ENCODE measurements at places on chromosomes 2 and 18.

GRCh38 chr2:219918254-219918653 lies 290.8 kb downstream of the SLC4A3 start:
- DNase-seq = no peak

GRCh38 chr2:221574231-221574570 lies 2.1 kb upstream of the EPHA4 start:
- no peak for DNase-seq

- DNase-seq = no peak
These were observed 37.9 kb upstream of the ASB1 start for GRCh38 chr2:238388794-238389193.

GRCh38 chr2:187310701-187311100 lies 137.4 kb downstream of the CALCRL start:
- no peak for DNase-seq

- no peak for DNase-seq
These were observed 510.0 kb upstream of the ZEB2 start for GRCh38 chr2:145029873-145030272.

- DNase-seq = no peak
These were observed 1771.3 kb upstream of the LRRTM1 start for GRCh38 chr2:82075875-82076274.

DNA sequence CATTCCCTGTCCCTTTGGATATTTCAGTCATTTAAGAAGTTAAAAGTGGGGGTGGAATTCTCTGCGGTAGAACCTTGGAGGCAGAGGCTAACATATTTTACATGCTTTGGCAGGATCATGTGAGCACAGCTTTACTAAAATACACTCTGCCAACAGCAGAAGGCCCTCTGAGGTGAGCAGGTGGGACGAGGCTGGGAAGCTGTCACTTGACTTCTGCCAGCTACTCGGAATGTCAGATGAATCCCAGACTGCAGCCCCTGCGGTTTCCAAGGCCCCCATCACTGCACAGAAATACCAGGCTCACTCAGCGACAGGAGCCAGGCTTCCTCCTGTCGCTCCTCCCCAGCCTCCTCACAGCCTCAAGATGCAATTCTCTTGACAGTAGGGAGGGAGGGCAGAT lies 220.9 kb upstream of the REV1 start:
- DNase-seq = no peak

DNA sequence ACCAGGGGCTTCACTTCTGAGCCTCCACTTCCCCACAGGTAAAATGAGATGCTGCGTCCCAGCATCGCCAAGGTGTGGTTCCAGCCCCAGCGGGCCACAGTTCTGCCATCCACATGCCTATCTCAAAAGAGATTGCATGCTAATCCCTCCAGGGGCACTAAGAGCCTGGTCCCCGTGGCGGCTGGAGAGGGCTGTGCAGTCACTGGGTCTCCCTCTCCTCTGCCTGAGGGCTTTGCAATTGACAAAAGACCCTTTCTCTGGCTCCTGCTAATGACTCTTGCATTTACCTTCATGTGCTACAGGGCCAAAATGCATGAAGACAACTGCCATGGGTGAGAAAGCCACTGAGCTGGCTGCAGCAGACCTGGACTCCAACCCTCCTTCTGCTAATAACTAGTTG lies 18.5 kb downstream of the ZBTB7C start:
- DNase-seq = no peak

DNA sequence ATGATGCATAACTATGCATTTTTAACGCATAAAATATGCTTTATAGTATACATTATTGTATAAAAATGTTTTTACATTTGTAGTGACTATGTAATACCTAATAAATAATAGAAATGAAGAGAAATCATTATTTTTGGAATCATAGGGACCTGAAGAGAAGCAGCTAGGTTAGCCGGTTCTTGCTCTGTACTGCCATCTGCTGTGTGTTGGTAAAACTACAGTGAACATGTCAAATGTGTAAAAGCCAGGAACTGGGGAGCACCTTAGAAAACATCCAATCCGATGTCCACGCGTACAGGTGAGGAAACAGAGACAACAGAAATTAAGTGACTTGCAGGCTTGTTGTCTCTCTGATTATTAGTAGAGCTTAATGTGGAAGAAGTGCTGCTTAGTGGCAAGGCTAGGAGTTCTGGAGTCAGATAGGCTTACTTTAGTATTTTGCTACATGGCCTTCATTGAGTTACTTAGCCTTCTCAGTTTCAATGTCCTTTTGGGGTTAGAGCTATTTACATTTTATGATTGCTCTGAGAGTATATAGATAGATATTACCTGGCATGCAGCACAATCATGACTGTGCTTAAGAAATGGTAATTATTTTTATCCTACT lies 386.5 kb downstream of the DLGAP1 start:
- DNase-seq = no peak

DNA sequence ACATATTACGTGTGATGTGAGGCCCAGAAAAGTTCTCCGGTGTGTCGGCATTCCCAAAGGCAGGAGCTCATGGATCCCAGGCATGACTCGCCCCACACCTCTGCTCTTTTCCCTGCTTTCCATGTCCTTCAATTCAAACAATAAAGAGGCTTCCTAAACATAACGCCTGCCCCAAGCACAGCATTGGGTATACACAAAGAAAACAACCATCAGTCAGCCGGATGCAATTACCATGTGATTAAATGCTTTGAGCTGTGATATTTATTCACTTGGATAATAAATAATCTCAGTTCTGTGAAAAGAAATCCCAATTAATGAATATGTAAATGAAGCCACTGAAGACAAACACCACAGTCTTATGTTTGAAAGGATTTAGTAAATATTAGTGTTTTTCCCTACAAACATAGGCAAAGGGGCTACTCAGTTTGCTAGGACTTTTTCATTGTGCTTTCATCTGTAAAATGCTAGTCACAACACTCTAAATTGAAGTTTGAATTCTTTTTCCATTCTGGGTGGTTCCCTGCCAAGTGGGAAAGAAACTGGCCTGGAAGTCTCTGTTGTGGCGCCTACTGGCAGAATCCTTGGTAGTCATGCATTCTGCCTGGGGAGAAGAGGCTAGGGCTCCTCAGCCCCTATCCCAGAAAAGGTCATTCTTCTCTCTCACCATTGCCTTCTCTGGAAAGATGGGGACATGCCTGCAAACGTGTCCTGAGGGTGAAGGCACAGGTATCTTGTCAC lies 144.7 kb downstream of the COL6A3 start:
- DNase-seq = no peak

DNA sequence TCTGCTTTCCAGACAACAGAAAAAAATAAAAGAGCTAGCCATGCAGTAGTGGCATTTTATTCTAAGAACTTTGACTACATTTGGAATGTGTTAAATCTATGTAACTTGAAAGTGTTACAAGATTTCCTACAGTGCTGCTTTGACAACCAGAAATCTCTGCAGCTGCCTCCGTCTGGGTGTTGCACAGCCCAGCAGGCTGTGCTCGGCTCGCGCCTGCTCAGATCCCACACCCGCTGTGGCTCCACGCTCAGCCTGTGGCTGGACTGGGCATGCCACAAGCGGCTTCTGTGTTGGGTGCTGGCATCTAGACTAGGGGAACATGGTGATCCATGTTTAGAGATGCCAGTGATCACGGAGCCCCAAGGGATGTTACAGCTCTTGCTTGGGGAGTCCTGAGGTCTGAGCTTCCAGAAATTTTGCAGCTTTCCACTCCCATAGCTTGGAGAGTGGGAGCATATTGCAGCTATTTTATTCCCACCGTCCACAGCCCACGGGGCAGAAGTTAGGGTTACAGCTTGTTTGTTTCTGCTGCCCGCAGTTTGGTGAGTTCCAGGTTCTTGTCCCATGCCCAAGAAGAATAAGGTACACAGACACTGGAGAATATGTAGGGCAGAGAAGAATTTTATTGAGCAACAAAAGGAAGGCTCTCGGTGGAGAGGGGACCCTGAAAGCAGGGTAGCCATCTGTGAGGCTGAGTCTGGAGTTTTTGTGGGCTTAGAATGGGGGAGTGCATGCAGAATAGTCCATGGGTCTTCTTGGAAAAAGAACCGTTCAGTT lies 44.1 kb downstream of the FAM171B start:
- no peak for DNase-seq

- DNase-seq = no peak
These were observed 435.0 kb upstream of the SMIM21 start for GRCh38 chr18:75862458-75862857.

DNA sequence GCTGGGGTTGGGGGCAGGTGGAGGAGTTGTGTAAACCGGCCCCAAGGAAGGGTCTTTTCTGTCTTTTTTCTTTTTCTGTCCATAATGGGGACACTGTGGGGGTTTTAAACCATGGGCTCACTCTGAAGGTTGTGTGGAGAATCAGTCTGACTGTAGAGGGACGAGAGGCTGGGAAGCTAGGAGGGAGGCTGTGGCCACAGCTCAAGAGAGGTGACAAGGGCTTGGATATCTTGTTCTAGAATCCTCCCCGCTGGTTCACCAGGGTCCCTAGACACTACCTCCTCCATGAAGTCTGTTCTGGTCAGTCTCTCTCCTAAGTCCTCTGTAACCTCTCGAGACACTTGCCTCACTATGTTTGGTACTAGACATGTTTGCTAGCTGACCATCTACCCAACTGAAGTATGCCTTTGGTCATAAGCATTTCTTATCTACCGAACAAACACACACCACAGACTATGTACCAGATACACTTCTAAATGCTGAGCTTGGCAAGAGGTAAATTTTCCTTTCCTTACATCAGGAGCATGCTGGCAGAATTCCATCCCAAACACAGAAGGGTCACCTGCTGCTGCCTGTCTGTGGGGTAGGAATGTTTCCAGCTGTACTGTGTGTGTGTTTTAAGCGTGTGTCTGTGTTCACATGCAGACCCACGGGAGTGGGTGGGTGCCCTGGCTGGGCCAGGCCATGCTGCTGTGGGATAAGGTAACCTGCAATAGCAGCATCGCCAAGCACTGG lies 69.6 kb upstream of the MGAT4A start:
- no peak for DNase-seq

DNA sequence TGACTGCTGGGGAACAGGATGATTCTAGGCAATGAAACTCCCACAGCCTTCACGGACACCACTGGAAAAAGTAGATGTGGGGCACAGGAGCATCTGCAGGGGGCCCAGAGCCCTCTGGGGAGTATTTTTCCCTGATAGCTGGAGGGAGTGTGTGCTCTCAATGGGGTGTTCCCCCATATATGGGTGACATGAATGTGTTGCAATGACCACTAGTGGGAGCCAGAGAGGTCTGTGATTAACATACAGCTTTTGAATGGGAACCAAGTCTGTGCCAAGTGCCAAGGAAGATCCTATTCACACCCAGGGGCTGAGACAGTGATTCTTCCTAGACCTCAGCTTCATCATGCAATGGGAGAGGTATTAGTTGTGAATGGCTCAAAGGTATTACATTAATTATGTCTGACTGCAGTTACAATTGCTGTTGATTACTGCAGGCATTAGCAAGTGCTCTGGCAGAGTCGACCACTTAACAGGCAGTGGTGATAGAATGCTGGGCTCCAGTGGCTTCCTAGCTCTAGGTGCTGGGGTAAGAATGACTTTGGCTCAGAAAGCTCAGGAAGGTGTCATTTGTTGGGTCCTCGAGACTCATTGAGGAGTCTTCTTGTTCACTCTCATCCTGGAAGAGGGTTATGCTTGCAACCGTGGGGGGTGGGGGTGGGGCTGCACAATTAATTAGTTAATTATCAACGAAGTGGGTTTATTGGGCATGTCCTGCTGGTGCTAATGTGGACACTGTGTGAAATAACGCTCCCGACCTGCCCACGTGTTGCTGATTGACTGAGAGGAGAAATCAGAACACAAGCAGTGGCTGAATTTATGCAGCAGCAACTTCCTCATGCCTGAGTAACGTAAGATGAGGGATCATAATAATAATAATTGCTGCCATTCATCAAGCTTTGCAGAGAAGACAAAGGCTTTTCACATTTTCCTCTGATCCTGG lies 194.1 kb downstream of the CLIP4 start:
- DNase-seq = peak; percentile 23

- no peak for DNase-seq
These were observed 161.5 kb downstream of the CAPN13 start for GRCh38 chr2:30645745-30646119.

GRCh38 chr18:3885209-3885792 lies 435.3 kb downstream of the TGIF1 start:
- no peak for DNase-seq

- DNase-seq = peak; percentile 59
These were observed at the start of gene FHL2 for GRCh38 chr2:105398336-105399206. TSS of gene FHL2 (minus strand) at chr2:105399051. CDS start at chr2:105386516, 12,535 bp downstream.

GRCh38 chr2:178110681-178111080 lies 1.6 kb upstream of the RBM45 start:
- no peak for DNase-seq

GRCh38 chr2:148342086-148342485 lies 302.5 kb upstream of the EPC2 start:
- DNase-seq = no peak

DNA sequence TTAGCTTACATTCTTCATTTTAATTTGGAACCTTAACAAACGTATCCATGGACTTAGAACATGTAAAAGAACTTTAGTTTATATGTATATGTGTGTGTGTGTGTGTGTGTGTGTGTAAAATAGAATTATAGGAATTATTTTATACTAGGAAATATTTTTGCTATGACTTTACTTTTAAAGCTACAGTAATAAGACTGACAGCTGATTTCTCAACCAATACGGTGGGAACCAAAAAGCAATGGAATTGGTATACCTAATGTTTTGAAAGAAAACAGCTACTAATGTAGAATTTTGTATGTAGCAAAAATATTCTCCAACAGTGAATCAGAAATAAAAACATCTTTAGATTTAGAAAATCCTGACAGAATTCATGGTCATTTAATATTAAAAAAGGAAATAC lies 146.5 kb upstream of the ARL4C start:
- DNase-seq = no peak

GRCh38 chr2:121435790-121436189 lies 94.9 kb upstream of the RNU4ATAC start:
- DNase-seq = no peak

DNA sequence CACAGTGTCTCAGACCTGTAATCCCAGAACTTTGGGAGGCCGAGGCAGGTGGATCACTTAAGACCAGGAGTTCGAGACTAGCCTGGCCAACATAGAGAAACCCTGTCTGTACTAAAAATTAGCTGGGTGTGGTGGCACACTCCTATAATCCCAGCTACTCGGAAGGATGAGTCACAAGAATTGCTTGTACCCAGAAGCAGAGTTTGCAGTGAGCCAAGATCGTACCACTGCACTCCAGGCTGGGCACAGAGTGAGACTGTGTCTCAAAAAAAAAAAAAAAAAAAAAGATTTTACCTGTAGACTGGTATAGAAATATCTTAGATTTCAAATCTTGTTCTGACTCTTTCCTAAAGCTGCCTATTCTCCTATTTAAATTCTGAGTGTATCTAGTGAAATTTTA lies 7.2 kb upstream of the KLHL29 start:
- DNase-seq = no peak

GRCh38 chr2:139613264-139613663 lies 833.1 kb upstream of the NXPH2 start:
- no peak for DNase-seq

Data from CD4-positive, alpha-beta T cell treated with Interleukin-15 for 1 hour (primary cell).